ENCODE measurements at places on chromosomes 11 and 22. TPM values are rescaled to one million over a fixed set of nuclear protein-coding genes. Genes with fewer than 3 reads are reported as not detected.

Gene CCDC89
- not detected for total RNA-seq

Gene OR51A2
- total RNA-seq: not detected

Gene SLC7A4
- 0.35 TPM for total RNA-seq

Gene CHST1
- 0.78 TPM for total RNA-seq

Gene DDX6
- 45.6 TPM for total RNA-seq

Gene OR8D4
- total RNA-seq: not detected

Gene OR51B2
- not detected for total RNA-seq

Gene PPP1CA
- 72.8 TPM for total RNA-seq

Gene OR5AR1
- not detected for total RNA-seq

Gene CYTH4
- total RNA-seq: 3.2 TPM

Gene CFAP300
- not detected for total RNA-seq

Gene HNRNPUL2
- total RNA-seq: 13.4 TPM

Gene SEPTIN3
- 0.16 TPM for total RNA-seq

Gene SLC15A3
- total RNA-seq: 7.6 TPM

Gene RBMXL2
- not detected for total RNA-seq

Gene TTC36
- 29.5 TPM for total RNA-seq

Gene NOX4
- total RNA-seq: not detected

Gene OR10D3
- not detected for total RNA-seq

Gene OR56A1
- total RNA-seq: not detected

Gene CLMP
- 0.30 TPM for total RNA-seq

Gene TEAD1
- total RNA-seq: 32.7 TPM

Gene RIMBP3C
- total RNA-seq: not detected

Gene USH1C
- 0.24 TPM for total RNA-seq
